ENCODE measurements at places on chromosomes 7 and 10. TPM values are rescaled to one million over a fixed set of nuclear protein-coding genes. Genes with fewer than 3 reads are reported as not detected.
A peak's percentile ranks its signal among the peaks of the same experiment; 100 is the strongest.

GRCh38 chr10:1147810-1148209 is 91.6 kb downstream of the WDR37 start:
- peaks cover 4% of the 10 kb centered on the region for H3K4me1 ChIP-seq
- H3K36me3 ChIP-seq = peaks cover 3% of the 10 kb centered on the region
- no peak overlapping the region for H3K27ac ChIP-seq
- H3K27me3 ChIP-seq = peaks cover 8% of the 10 kb centered on the region

GRCh38 chr7:27263781-27264180 is 21.2 kb downstream of the EVX1 start:
- no peak overlapping the region for H3K27ac ChIP-seq
- H3K4me3 ChIP-seq = no peak overlapping the region
- H3K27me3 ChIP-seq = peaks cover 15% of the 10 kb centered on the region
- H3K4me1 ChIP-seq = no peaks in the 10 kb centered on the region

- no peak overlapping the region for H3K27ac ChIP-seq
- no peaks in the 10 kb centered on the region for H3K4me1 ChIP-seq
- DNase-seq = no peak
- peaks cover 21% of the 10 kb centered on the region for H3K27me3 ChIP-seq
- peaks cover 2% of the 10 kb centered on the region for H3K36me3 ChIP-seq
- no peak overlapping the region for H3K4me3 ChIP-seq
These were observed 33.5 kb upstream of the CPN1 start for GRCh38 chr10:100114976-100115770.

C1QL3 gene
- not detected for total RNA-seq

GRCh38 chr10:109987452-109988211 is 20.2 kb upstream of the ADD3 start:
- no peaks in the 10 kb centered on the region for H3K27me3 ChIP-seq
- H3K27ac ChIP-seq = no peak overlapping the region
- DNase-seq = no peak
- H3K4me3 ChIP-seq = no peak overlapping the region
- peaks cover 3% of the 10 kb centered on the region for H3K36me3 ChIP-seq

- H3K4me1 ChIP-seq = no peaks in the 10 kb centered on the region
- DNase-seq = no peak
- H3K27me3 ChIP-seq = no peaks in the 10 kb centered on the region
- H3K4me3 ChIP-seq = no peak overlapping the region
- H3K27ac ChIP-seq = no peak overlapping the region
These were observed 33.8 kb downstream of the SEC61G start for GRCh38 chr7:54725255-54725654.

GRCh38 chr10:121804460-121804859 is 123.4 kb downstream of the ATE1 start:
- peaks cover 7% of the 10 kb centered on the region for H3K36me3 ChIP-seq
- no peak overlapping the region for H3K4me3 ChIP-seq
- H3K27me3 ChIP-seq = no peaks in the 10 kb centered on the region
- no peak for DNase-seq
- no peaks in the 10 kb centered on the region for H3K4me1 ChIP-seq

- no peaks in the 10 kb centered on the region for H3K36me3 ChIP-seq
- no peak overlapping the region for H3K27ac ChIP-seq
- peaks cover 5% of the 10 kb centered on the region for H3K4me1 ChIP-seq
- H3K4me3 ChIP-seq = no peak overlapping the region
These were observed 73.3 kb upstream of the FRMD4A start for GRCh38 chr10:14403881-14404623.

DNA sequence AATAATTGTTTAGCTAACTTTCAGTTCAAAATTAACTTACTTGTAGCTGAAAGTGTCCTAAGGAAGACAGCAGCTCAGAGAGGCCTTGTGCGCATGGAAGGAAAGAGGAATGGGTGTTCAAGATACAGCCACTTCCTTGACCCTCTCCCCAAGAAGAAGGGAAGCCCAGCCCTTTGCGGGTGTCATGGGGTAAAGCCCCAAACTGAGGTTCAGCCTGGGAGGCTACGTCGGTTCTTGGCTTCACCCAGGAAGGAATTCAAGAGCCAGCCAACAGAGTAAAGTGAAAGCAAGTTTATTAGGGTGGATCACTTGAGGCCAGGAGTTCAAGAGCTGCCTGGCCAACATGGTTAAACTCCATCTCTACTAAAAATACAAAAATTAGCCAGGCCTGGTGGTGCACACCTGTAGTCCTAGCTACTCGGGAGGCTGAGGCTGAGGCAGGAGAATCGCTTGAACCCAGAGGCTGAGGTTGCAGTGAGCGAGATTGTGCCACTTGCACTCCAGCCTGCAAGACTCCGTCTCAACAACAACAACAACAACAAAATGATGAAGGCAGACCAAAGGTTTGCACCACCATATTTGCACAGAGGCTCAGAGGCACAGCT is 15.9 kb downstream of the GPRIN2 start:
- H3K4me1 ChIP-seq = no peaks in the 10 kb centered on the region
- no peak overlapping the region for H3K4me3 ChIP-seq
- H3K27ac ChIP-seq = no peak overlapping the region
- H3K27me3 ChIP-seq = peaks cover 41% of the 10 kb centered on the region
- peak; percentile 4 for DNase-seq

DNA sequence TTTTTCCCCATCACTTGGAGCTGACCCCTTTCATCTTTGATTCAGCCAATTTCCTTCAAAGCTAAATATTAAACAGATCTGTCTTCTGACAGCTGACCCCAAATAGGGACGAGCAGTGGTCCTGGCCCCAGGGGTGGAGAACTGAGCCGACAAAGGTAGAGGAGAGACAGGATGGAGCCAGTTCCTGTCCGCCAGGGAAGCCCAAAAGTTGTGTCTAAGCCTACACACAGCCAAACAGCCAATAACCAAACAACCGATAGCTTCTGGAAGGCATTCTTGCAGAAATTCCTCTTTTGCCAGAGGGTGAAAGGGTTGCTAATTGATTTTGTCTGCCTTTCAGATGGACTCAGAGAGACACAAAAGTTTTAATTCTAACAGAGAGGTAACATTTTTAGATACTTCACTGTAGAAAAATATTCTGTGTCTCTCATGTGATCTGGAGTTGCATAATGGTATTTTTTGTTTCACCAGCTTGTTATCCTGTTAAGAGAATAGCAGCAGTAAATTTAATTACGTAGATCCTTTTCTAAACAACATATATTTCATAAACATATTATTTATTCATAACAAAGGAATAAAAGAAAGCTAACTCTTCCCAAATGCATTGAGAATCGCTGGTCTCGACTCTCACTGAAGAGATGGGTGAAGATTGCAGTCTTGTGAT is 161.7 kb upstream of the LYZL1 start:
- no peak overlapping the region for H3K27ac ChIP-seq
- H3K36me3 ChIP-seq = no peaks in the 10 kb centered on the region
- peaks cover 7% of the 10 kb centered on the region for H3K27me3 ChIP-seq
- H3K4me1 ChIP-seq = no peaks in the 10 kb centered on the region
- H3K4me3 ChIP-seq = no peak overlapping the region

CCDC7 gene
- total RNA-seq = 11.6 TPM

INPP5F gene
- 12.8 TPM for total RNA-seq

DNA sequence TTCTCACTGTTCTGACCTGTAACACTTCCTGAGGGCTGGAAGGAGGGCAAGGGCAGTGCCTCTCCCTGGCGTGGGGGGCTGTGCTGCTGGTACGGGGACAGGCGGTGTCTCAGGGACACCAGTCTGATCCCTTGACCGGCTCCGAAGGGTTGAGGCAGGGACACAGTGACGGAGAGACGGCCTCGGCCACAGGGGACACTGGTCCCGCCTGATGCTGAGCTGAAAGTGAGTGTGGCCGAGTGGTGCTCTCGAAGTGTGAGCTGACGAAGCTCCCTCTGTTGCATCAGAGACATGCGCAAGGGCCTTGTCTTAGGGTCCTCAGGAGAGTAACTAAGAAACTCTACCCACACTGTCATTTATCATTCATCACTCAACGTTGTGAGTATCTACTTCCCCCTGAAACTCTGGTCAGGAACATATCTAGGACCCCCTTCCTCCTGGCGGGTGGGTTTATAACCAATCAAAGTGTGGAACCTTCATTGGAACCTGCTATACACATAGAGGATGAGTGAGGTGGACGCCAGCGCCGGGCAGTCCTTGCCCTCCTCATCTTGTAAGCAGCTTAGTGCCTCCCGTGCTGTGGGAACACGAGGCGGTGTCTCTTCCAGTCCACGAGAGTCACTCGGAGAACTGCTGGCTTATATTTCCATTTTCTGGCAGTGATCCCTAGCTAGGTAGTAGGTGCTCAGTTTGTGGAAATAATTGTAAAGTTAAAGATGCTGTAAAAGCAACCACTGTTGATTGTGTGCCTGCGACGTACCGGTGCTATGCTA is 283.1 kb downstream of the DNAJB6 start:
- DNase-seq = no peak
- no peaks in the 10 kb centered on the region for H3K36me3 ChIP-seq
- no peak overlapping the region for H3K27ac ChIP-seq
- peaks cover 12% of the 10 kb centered on the region for H3K4me1 ChIP-seq

- no peak for DNase-seq
- H3K27ac ChIP-seq = no peak overlapping the region
These were observed 74.8 kb downstream of the CDK1 start for GRCh38 chr10:60853107-60853506.

AVL9 gene
- total RNA-seq = 44.2 TPM

NKX1-2 gene
- total RNA-seq = not detected

GRCh38 chr7:69775231-69775771 is 177.0 kb downstream of the AUTS2 start:
- H3K36me3 ChIP-seq = no peaks in the 10 kb centered on the region
- no peaks in the 10 kb centered on the region for H3K27me3 ChIP-seq
- no peak for DNase-seq
- H3K4me1 ChIP-seq = no peaks in the 10 kb centered on the region
- no peak overlapping the region for H3K4me3 ChIP-seq

DNA sequence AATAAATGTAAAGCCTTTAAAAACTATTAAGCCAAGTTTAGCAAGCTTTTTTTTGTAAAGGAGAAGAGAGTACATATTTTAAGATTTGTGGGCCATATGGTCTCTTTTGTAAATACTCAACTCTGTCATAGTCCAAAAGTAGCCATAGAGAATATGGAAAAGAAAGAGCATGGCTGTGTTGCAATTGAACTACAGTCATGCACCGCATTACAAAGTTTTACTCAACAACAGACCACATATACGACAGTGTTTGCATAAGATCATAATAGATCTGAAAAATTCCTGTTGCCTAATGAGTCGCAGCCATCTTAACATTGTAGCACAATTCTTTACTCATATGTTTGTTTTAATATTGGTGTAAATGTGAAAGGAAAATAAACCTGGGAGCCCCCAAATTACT is 440.8 kb downstream of the HTR7 start:
- no peaks in the 10 kb centered on the region for H3K27me3 ChIP-seq
- no peak for DNase-seq
- H3K4me1 ChIP-seq = no peaks in the 10 kb centered on the region

GRCh38 chr10:63027531-63027930 is 105.6 kb upstream of the NRBF2 start:
- H3K36me3 ChIP-seq = no peaks in the 10 kb centered on the region
- H3K4me1 ChIP-seq = no peaks in the 10 kb centered on the region
- no peak overlapping the region for H3K27ac ChIP-seq
- H3K4me3 ChIP-seq = no peak overlapping the region
- DNase-seq = no peak

GRCh38 chr10:110437761-110438341 is 59.9 kb upstream of the DUSP5 start:
- H3K27ac ChIP-seq = no peak overlapping the region
- H3K4me3 ChIP-seq = no peak overlapping the region
- H3K27me3 ChIP-seq = no peaks in the 10 kb centered on the region
- H3K36me3 ChIP-seq = no peaks in the 10 kb centered on the region

SLC18A2 gene
- not detected for total RNA-seq

ARPC1A gene
- total RNA-seq = 70.0 TPM

DNA sequence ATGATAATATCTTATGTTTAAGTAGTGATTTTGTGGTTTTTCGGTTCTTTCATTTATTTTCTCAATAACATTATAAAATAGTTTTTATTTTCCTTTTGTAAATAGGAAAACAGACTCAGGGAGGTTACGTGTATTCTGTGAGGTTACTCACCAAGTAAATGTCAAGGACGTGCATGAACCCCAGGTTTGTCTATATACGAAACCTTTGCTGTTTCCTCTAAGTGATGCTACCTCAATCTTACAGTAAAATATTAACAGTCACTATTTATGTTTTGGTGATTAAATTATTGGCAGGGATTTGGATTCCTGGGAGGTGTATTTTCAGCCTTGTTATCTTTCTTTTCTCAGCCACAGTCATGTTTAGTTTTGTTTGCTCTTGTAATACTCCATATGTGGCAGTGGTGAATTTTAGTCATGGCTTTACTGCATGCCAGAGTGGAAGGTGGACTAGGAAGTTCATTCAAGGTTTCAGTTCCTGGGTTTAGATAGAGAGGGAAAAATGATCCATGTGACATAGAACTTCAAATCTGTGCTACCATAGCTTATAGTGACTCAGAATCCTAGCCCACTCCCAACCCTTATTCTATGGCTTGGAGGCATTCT is 139.9 kb downstream of the ARL4A start:
- peaks cover 4% of the 10 kb centered on the region for H3K27me3 ChIP-seq
- DNase-seq = no peak
- no peaks in the 10 kb centered on the region for H3K36me3 ChIP-seq
- no peak overlapping the region for H3K27ac ChIP-seq
- H3K4me1 ChIP-seq = no peaks in the 10 kb centered on the region
- no peak overlapping the region for H3K4me3 ChIP-seq

GRCh38 chr7:71843676-71844075 is 568.5 kb downstream of the CALN1 start:
- no peaks in the 10 kb centered on the region for H3K27me3 ChIP-seq
- no peak overlapping the region for H3K4me3 ChIP-seq
- no peaks in the 10 kb centered on the region for H3K4me1 ChIP-seq
- H3K36me3 ChIP-seq = no peaks in the 10 kb centered on the region

DNA sequence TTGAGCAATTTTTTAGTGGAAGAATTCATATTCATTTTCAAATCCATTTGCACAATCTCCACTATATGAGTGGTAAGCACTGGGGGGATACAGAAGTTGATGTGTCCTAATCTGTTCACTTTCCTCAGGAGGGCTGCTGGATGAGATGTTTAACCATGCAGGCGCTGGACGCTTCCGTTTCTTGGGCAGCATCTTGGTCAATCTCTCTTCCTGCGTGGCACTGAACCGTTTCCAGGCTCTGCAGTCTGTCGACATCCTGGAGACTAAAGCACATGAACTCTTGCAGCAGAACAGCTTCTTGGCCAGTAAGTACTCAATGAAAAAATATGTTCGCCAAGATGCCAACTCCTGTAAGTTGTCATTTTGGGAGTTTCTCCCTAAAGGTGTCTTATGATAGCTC is 179.3 kb downstream of the ABCA13 start:
- peaks cover 4% of the 10 kb centered on the region for H3K27me3 ChIP-seq
- no peaks in the 10 kb centered on the region for H3K36me3 ChIP-seq
- no peak for DNase-seq
- H3K4me1 ChIP-seq = no peaks in the 10 kb centered on the region
- H3K27ac ChIP-seq = no peak overlapping the region
